Fibroblast of villous mesenchyme (primary cell): ENCODE measurements at places on chromosomes 5 and 9.
A peak's percentile ranks its signal among the peaks of the same experiment; 100 is the strongest.

GRCh38 chr5:150642567-150642927 lies 2.1 kb downstream of the SYNPO start:
- peak; percentile 89 for DNase-seq

GRCh38 chr5:58187432-58188261 lies 272.2 kb downstream of the PLK2 start:
- no peak for DNase-seq

DNA sequence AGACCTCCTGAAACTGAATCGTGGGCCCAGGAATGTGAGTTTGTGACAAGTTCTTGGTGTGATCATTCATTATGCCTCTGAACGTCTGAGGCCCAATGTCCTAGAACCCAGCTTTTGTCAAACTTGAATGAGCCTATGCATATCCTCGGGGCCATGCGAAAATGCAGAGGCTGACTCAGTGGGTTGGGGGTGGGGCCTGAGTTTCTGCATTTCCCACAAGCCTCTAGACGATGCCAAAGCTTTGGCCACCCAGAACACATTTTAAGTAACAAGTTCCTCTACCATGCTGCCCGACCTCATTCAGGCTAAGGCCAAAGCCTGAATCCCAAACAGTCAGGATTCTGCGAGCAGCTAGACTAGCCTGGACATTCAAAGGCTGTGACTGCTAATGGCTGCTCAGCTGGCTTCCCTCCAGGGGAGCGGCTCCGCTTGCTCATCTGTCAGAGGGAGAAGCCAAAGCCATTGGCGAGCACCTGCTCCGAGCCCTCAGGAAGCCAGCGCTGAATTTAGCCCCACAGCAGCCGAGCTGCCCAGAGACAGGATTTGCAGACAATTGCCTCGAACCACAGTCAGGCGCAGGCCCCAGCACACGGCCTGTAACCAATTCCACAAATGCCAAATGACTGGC lies 177.5 kb downstream of the ZDHHC21 start:
- no peak for DNase-seq

DNA sequence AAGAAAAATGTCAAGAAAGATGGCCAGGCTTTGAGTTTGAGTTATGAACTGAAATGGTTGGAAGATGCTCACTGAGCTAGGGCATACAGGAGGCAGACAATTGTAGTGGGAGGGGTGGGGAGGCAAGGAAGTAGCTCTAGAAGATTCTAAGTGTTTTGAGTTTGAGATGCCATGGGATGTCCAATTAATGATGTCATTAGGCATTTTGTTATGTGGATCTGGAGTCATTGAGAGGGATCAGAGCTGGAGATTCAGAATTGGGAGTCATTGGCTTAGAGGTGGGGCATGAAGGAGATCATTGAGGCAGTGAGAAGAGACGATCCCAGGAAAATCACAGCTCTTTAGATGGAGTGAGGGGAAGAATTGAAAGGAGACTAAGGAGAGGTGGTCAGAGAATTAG lies 111.5 kb upstream of the ZNF618 start:
- DNase-seq = no peak

GRCh38 chr5:86917117-86917579 lies 299.4 kb downstream of the COX7C start:
- DNase-seq = peak; percentile 41
